ENCODE measurements at places on chromosomes 5 and 9.

DNA sequence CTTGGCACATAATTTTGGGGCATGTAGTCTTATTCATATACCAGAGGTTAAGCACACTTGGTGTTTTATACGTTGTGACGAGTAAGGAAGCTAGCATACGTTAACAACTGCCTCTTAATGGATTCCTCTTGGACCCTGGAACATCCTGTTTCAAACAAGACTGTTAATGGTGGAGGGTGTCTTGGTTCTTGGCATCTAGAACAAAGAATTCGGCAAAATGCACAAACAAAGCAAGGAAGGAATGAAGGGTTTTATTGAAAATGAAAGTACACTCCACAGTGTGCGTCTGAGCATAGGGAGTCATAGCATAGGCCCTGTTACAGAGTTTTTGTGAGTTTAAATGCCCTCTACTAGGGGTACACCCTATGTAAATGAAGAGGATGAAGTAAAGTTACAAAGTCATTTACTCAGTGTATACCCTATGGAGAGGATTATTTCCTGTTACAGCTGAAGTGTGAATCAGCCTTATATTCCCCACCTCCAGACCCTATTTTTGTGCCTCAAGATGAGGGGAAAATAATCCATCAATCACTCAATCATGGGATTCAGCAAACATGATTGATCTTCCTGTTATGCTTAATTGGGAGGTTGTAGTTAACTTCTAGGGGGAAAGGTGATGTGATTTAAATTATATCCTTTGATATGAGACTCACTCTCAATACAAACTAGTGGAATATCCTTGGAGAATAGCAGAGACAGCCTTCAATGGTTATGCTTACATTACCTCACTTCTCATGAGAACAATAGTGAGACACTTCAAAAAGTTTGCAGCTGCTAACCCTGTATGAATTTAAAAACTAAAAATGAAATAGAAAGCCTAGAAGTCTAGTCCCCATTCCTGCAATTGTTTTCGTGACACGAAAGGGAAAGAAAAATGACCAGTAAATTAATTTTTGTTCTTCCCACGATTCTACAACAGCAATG, 84.9 kb upstream of the MYO10 start:
- DNase-seq: no peak

DNA sequence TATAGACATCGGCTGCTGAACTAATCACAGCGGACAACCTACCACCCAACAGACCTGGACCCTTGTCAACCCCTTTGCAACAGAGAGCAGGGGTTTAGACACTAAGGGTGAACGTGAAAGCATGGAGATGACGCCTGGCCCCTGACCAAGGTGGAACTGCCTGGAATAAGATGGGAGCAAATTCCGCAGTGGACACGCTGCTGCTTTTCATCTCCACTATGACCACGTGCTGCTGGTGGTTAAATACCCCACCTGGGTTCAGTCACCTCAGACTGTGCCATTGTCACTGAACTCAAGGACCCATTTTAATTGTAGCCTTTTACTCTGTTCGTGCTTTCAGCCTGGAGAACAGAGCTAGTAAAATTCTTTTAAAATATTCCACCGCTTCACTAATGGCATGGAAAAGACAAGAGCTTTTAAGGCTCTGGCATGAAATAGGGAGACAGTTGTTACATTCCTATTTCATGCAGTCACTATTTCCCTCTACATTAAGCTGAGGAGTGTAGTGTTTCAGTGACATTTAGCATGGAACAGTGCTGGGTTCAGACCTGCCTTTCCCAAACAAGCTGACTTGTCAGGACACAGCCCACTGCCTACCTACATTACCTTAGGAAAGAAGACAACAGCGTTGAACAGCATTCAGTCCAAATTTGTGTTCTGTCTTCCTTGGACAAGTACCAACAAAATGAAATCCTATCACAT, 96.8 kb downstream of the ANKRD18B start:
- no peak for DNase-seq

GRCh38 chr5:180047667-180048066, 23.9 kb downstream of the RNF130 start:
- no peak for DNase-seq

DNA sequence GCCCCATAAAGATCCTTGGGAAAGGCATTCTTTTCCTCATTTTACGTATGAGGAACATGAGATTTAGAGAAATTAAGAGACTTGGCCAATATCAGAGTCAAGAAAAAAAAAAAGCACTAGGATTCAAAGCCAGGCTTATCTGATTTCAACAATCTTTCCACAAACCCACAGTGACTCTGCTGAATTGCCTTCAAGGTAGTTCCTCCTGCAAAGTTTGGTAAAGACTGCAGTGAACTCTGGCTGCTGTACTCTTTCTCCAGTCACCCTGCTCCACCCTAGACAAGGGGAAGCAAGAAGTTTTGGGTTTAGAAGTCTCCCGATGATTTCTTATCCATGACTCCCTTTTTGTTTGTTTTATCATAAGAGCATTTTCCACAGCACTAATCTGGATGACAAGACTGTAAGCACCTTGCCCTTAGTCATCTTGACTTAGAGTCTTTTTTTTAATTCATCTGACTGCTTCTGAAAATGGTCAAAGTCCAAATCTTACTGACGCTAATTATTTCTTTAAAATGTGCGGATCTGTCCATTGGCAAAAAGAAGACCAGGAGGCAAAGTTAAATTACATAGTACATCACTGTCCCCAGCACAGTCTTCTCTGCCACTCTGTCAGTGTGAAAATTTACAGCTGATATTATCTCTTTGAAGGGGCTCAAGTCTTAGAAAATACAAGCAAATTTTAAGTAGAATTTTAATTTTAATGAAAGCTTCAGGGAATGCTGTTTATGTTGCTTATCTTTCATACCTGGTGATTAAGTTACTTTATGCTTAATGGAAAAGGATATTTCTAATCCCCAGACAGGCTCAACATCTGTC, 180.1 kb downstream of the TTLL11 start:
- no peak for DNase-seq

- no peak for DNase-seq
Measured at GRCh38 chr5:45402804-45403455, 293.2 kb downstream of the HCN1 start.

DNA sequence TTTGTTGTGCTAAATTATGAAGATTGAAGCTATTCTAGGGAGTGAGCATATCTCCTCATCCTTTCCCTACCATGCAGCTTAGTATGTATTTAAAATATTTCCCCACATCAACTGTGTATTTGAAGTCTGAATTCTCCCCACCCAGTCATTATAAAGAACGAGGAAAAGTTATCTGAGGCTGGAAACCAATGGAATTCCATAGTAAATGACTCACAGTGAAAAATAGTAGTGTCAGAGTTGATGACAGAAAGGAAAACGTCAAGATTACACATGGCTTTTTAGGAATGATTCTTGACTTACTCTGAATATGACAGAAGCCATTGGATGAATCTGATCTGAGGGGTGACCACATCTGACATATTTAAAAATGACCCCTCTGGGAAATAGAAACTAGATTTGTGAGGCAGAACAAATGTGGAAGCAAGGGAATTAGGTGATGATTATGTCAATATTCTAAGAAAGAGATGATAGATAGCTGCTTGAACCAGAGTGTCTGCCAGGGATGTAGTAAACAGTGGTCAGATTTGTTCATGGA, 1768.9 kb upstream of the CDH9 start:
- no peak for DNase-seq

- DNase-seq: no peak
Measured at GRCh38 chr9:68995776-68996175, 18.1 kb downstream of the PRKACG start.

DNA sequence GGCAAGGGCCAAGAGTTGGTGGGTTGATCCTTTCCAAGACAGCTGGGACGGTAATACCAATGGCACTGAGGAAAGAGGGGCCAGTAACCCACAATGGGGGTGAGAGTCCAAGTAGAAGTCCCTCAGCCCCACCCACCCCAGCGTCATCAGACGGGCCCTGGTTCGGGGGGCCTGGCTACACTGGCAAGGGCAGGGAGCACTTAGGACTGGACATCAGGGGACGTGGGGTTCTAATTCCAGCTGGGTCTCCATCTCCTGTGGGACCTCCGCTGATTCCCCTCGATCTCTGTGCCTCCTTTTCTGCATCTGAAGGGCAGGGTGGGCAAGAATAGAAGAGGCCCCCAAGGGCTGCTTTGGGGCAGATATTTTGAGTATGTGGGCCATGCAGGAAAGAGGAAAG, 53.5 kb upstream of the FCN1 start:
- DNase-seq: no peak
